ENCODE measurements at places on chromosomes 2 and 18.

DNA sequence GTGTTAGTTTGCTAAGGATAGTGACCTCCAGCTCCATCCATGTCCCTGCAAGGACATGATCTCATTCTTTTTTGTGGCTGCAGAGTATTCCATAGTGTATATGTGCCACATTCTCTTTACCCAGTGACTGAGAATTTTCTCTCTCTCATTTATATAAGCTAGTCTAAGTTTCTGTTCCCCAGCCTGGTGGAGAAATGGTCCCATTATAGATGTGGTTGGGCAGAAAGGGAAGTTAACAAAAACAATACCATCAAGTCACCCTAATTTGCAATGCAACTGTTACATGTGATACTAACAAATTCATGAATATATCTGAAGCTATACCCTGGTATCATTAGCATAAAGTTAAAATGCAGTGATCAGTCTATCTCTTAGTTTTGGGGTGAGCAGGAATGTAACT lies 54.0 kb downstream of the DNER start:
- no peak for DNase-seq

GRCh38 chr2:154912215-154912614 lies 213.7 kb downstream of the KCNJ3 start:
- DNase-seq, result no peak

- DNase-seq, result peak; percentile 11
These were observed 43.1 kb downstream of the PELI1 start for GRCh38 chr2:64101141-64101591.

GRCh38 chr2:181393472-181393871 lies 63.7 kb upstream of the ITGA4 start:
- DNase-seq, result peak; percentile 47

DNA sequence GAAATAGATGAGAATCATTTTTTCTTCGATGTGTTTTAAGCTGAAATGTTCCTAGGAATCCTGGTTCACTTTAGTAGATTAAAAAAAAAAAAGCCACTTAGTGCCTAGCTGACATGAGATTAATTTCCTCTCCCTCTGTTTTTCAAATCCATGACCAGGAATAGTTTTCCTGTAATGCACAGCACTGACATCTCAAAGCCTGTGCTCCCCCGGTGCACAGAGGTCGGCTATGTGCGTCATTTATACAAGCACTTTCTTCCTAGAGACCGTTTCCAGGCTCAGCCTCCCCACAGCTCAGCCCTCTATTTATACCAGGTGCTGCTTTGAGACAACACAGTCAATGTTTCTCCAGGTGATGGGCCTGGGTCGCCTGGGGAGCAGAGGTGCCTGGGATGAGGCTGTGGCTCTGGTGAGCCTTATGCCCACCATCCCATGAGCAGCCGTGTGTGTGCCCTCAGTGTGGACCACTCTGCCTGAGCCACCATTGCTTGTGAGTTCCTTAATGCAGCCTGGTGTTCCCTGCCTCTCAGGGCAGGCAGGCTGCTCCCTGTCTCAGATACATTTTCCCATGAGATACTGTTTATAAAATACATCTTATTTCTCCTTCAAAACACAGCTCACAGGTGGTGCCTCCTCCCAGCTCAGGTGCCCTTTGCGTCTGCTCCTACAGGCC lies 515.7 kb upstream of the HS6ST1 start:
- no peak for DNase-seq

DNA sequence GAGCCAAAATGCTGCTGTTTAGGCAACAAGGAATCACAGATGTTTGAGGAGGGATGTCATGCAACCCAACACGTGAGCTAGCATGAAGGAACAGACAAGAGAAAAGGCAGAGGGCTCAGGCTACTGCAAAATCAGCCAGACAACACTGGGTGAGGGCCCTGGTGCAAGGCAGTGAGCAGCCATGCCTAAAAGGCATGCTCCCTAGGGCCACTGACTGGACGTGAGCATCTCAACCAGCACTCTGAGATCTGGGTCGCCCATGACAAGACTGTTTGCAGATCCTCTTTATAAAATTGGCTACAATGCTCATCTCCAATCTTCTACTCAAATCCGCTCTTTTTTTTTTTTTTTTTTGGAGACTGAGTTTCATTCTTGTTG lies 49.1 kb downstream of the KIAA2012 start:
- no peak for DNase-seq

GRCh38 chr18:8754995-8755960 lies 49.9 kb downstream of the MTCL1 start:
- no peak for DNase-seq

DNA sequence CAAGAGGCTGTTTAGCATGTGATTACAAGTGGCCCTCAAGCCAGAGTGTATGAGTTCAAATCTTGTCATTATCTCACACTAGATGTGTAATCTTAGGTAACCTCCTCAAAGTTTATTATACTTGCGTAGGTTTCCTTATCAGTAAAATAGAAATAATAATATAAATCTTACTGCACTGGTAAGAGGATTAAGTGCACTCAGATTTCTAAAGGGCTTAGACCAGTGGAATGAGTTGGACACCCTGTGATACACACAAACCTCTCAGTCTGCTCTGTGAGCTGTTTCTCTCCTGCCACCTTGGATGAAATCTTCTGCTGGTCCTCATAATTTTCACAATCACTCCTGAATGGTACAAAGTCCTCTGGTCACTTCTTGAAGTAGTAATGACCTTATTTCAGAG lies 145.4 kb upstream of the ZNF516 start:
- no peak for DNase-seq

Data from hematopoietic multipotent progenitor cell treated with erythropoietin and hydrocortisone succinate and interleukin-3 and kit ligand, for 8 days (in vitro differentiated cells).